AG04449 (cell line): ENCODE measurements at places on chromosomes 7 and 10.

DNA sequence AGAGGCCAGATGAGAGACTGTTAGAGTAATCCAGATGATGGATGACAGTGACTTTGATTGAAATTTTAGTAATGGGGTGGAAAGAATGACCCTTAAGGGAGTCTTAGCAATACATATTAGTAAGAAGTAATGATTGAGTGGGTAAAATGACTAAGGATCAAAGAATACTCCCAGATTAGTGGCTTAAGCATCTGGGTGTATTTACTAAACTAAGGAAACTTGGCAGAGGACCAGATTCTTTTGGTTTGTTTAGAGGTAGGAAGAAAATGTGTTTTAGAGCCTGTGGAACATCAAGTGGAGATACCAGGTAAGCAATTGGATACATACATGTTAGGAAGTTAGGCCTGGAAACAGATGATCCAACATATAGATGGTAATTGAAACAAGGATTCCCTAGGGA is 58.8 kb upstream of the ADRA2A start:
- no peak for DNase-seq

DNA sequence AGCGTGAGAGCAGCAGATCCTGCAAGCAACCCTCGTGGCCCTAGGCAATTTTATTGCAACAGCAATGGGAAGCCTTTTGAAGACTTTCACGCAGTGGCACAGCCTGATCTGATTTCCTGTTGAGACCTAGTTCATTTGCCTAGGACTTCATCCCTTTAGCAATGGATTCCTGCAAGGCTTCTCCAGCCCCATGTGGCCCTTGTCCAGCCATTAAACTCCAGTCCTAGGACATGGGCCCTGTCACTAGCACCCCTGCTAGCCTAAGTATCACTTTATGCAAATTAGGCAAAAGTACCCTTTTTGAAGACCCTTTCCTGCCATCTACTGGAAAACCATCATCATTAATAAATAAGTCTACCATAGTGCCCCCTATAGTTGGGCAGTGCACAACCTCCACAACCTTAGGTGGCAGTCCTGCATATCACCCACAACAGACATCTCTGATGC is 379.4 kb downstream of the GALNT17 start:
- no peak for DNase-seq

- no peak for DNase-seq
These were observed 200.9 kb downstream of the TEX36 start for GRCh38 chr10:125482108-125482507.

- DNase-seq, result no peak
These were observed 4.7 kb downstream of the IDI2 start for GRCh38 chr10:1020958-1021357.

DNA sequence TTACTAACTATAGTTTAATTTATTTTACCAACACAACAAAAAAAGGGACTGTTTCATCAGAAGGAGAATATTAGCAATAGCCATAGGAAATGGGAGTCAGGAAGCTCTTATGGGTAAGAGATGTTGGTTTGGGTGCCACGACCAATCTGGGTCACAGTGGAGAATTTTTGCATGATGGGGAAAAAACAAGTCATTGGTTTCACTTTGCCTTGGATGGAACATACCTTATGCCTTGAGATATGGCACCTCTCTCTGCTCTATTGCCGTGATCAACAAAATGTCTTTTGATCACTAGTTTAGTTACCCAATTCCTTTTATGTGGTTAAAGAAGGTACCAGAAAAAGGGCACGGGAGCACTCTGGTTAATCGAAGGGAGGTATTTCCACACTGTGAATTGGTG is 48.2 kb downstream of the PNLIPRP3 start:
- no peak for DNase-seq

GRCh38 chr10:131693766-131694165 is 207.0 kb upstream of the PPP2R2D start:
- no peak for DNase-seq
